ENCODE measurements at places on chromosomes 3 and 15.

DNA sequence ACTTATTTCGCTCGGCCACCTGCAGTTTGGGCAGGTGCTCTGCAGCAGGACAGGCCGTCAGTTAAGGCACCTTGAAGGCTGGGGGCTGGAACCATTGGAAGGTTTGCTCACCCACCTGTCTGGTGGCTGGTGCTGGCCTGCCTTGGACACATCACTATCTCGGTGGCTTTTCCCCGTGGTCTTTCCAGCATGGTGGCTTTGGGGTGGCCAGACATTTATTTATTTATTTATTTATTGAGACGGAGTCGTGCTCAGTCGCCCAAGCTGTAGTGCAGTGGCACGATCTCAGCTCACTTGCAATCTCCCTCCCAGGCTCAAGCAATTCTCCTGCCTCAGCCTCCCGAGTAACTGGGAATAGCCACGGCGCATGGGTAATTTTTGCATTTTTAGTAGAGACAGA is 11.7 kb downstream of the ISG20 start:
- no peak for DNase-seq

GRCh38 chr3:11164607-11165006 is 10.3 kb downstream of the HRH1 start:
- DNase-seq, result no peak

DNA sequence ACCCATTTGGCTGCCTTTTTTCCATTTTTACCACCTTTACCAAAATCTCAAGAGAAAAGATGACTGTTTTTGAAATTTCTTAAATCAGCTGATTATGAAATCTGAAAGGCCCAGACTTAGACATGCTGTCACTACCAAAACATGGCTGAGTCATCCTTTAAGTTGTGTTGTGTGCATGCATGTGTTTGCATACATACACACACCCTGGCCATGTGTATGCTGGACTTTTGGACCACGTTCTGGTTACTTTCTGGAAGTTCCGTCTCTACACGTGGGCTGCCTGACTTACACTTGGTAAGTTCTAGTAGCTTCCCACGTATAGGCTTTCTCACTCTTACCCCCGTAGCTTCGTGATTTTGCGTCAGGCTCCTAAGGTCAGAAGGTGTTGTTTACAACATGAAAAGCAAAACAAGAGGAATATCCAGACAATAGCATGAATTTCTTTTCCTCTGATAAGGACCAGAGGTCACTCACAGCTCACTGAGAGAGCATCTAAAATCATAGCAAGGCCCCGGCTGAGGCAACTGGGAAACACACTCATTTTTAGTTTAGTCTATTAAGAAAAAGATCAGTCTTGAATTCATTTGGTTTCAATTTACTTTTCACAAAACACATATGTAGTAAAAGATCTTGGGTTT is 62.4 kb downstream of the COL8A1 start:
- DNase-seq, result no peak

- DNase-seq, result no peak
These were observed 249.6 kb upstream of the COL8A1 start for GRCh38 chr3:99388780-99389179.

- no peak for DNase-seq
These were observed 86.0 kb upstream of the NDN start for GRCh38 chr15:23773093-23773492.

- DNase-seq, result no peak
These were observed 333.3 kb upstream of the TPM1 start for GRCh38 chr15:62709261-62709660.

DNA sequence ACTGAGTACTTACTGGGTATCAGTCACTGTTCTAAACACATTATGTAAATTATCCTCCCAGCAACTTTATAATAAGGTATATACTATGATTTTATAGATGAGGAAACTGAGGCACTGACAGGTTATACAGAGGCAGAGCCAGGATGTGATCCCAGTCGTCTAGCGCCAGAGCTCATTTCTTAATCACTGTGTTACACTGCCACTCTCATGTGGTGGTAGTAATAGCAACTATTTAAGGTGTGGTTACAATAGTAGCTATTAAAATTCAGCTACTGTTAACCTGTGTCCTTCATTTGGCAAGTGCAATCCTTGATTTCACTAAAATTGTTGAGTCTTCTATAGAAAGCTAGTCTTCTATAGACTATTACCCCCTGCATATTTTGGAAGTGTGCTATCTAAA is 43.1 kb upstream of the TRPC1 start:
- DNase-seq, result no peak

DNA sequence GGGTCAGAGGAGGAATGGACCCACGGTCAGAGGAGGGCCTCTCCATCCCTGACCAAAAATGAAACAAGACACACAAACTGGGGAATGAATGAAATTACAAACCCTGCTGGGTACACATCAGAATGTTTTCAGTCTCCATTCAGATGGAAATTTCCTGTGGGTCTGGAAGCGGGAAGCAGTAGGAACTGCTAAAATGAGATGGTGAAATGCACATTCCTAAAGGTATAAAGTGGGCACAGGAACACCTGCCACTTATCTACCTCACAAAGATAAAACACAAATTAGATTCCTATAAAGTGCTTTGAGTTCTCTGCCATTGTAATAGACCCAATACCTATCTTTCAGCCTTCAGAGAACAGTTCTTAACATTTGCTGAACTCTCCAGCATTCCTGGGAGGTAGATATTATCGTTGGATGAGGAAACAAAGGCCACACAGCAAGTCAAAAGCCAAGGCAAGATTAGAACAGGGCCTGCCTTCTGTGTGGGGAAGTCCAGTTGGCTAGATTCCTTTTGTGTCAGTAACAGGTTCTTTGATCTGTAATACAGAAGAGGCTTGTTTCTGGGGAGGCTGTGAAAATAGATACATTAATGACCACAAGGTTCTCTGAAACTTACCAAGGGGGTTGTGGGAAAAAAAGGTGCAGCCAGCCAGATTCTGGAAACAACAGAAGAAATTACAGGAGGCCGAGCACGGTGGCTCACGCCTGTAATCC is 98.4 kb downstream of the IGF2BP2 start:
- no peak for DNase-seq

GRCh38 chr15:99732124-99732750 is 1.0 kb downstream of the LYSMD4 start:
- DNase-seq, result no peak

GRCh38 chr3:51995346-51996163 is at the start of gene RPL29:
Gene RPL29, minus strand, starts transcription at chr3:51995895. Its CDS starts 434 bp downstream, at chr3:51995461.
- DNase-seq, result peak; percentile 83

DNA sequence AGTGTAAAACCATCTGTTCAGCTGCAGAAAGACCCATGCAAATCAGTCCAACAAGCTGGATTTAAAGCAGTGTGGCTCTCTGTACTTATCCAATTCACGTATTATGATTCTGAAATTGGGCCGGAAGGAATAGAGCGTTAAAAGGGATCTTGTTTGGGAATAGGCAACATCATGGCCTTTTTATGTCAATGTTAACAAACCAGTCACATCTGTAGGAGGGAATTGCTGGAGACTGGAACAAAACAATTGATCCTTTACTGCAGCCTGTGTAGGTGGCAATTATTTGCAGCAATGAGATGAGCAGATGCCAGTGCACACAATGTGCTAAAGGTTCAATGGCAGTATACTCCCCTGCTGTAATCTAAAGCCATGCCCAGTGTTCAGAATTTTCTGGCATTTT is 887.4 kb upstream of the ROBO1 start:
- DNase-seq, result no peak

DNA sequence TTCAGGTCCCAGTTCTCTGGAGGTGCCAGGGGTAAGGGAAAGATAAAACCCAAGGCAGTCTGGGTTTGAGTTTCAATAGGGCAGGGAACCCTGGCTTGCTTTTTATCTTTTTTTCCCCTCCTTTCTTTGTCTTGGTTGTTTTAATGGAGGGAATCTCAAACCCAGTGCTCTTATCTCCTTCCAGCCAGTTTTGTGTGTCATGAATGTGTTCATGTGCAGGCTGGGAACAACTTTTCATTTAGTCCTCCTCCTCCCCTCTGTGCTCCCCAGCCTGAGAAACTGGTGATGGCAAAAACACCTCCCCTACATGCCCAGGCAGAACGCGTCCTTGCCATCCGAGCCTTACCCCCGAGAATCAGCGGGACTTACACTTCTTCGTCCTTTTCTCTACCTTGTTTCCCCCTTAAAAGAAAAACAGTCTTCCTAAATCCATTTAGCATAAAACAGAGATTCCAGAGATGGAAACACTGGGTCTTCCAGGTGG is 10.9 kb downstream of the SEMA3G start:
- DNase-seq, result no peak

- DNase-seq, result no peak
These were observed 79.7 kb upstream of the PRICKLE2 start for GRCh38 chr3:64304828-64305410.

DNA sequence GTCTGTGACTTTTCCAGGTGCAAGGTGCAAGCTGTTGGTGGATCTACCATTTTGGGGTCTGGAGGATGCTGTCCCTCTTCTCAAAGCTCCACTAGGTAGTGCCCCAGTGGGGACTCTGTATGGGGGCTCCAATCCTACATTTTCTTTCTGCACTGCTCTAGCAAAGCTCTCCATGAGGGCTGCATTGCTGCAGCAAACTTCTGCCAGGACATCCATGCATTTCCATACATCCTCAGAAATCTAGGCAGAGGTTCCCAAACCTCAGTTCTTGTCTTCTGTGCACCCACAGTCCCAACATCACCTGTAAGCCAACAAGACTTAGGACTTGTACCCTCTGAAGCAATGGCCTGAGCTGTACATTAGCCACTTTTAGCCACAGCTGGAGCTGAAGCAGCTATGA is 694.5 kb upstream of the BCHE start:
- DNase-seq, result no peak

- no peak for DNase-seq
These were observed 40.2 kb downstream of the SUCLG2 start for GRCh38 chr3:67614195-67614594.

DNA sequence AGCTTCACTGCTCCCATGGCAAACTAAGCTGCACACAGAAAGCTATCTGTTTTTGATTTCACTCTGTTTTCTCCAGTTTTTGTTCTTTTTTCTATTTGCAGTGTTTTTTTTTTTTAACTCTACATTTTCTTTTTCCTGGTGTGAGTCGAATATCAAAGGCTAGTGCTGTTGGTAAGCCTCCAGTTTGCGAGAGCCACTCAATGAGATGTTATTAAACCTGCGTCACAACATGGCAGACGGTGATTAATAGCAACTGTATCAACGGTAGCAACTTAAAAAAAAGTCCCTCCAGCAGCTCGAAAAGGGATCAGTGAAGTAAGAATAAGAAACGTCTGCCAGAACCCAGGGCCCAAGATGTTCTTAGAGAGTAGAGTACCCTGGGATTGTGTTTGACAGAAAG is 84.1 kb downstream of the MEIS2 start:
- no peak for DNase-seq

DNA sequence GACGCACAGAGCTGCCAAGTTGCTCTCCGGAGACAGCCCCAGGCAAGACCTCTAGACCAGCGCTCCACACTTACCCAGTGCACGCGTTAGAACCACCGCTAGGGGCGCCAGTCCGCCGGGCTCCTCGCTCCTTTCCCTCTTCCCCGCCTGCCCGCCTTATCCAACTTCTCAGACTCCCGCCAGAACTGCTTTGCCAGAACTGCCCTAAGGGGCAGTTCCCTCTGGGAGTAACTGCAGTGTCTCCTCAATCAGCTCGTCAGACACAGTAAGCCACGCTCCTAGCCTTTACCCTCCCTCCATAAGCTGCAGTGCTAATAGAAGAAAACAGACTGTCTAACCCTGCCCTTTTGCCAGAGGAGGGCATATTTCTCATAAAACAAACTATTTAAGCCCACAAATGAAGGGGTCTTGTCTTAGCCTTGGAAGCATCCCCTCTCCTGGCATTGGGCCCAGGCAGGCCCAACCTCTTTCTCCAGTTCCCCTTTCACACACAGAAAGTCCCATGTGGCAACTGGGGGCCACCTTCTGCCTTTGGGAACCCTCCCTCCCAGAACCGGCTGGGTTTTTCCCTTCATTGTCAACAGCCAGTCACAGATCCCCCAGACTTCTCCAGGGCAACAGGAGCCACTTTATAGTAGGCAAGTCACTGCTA is 3.7 kb downstream of the BMF start:
- DNase-seq, result peak; percentile 86

GRCh38 chr15:98658831-98659699 is 10.7 kb downstream of the IGF1R start:
- DNase-seq, result no peak

DNA sequence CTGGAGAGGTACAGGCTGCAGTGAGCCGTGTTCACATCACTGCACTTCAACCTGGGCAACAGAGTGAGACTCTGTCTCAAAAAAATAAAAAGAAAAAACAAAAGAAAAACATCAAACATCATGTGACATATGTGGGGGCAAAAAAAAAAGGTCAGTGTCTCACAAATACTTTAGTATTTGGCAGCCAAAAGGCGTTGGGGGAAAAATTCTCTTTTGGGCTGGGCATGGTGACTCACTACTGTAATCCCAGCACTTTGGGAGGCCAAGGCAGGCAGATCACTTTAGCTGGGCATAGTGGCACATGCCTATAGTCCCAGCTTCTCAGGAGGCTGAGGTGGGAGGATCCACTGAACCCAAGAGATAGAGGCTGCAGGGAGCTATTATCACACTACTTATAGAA is 47.6 kb downstream of the TMCC1 start:
- DNase-seq, result no peak

GRCh38 chr3:138921316-138922292 is 25.3 kb downstream of the FOXL2 start:
- no peak for DNase-seq

All from stimulated activated CD4-positive, alpha-beta T cell treated with anti-CD3 and anti-CD28 coated beads, Interleukin-12 subunit alpha, Interleukin-12 subunit beta, amount 100 ng/mL, for 24 hours (primary cell).